ENCODE measurements at places on chromosomes 3 and 15.
A peak's percentile ranks its signal among the peaks of the same experiment; 100 is the strongest.

- no peak for DNase-seq
Observed at GRCh38 chr3:177647341-177647740, 450.1 kb upstream of the TBL1XR1 start.

GRCh38 chr15:68924866-68925560 lies 5.3 kb upstream of the SPESP1 start:
- DNase-seq, result peak; percentile 76

DNA sequence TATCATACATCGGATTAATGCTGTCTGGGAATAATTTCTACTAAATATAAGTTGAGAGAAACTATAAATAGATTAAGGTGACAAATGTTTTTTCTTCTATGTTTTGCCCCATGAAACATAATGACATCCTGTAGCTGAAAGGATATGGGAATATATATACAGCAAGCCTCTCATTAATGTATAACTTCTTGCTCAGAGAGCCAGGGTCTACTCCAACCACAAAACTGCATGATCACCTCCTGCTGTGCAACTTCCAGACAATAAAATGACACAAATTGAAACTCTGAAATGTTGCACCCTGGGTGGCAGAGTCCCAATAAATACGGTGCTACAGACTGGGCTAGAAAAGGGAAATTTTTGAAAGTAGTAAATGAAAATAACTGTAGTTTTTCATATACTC lies 571.9 kb upstream of the CBLB start:
- DNase-seq, result no peak

DNA sequence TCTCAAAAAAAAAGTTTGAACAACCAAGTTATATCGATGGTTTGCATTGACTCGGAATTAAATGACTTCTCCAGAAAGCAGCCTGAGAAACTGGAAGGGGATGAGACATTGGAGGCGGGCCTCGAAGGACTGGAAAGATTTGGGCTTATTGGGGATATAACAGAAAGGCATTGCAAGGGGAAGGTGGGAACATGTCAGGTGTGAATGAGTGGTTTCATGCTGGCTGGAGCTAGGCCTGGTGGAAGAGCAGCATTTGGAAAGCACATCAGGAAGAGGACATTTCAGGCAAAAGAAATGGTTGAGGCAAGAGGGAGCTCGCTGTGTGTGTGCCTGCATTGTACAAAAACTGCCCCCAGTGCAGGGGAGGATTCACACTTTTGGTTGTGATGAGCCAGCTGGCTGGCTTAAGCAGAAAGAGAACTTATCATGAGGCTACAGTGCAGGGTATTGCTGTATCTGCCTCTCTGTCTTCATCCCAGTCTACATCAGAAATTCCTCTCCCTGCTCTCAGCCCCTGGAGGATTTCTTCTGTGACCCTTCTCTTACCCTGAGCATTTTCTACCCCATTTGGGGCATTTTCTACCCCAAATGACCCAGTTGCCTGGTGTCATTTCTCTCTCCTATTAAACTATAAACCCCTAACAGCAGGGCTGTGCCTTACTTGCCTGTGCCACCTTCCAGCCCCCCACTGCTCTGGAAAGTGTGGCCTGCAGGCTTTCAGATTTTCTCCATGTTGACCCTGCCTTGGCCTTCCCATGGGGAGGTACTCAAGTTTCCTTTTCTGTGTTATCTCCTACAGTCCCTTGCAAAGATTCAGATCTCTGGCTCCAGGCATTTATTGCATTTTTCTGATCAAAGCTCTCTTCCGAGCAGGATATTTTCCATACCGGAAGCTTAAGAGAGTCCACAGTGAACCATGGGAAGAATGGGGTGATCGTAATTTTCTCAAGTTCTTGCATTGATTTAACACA lies 64.4 kb upstream of the FLNB start:
- no peak for DNase-seq

GRCh38 chr3:45090855-45091254 lies 55.3 kb downstream of the CDCP1 start:
- no peak for DNase-seq

GRCh38 chr15:31974855-31975829 lies 55.2 kb upstream of the CHRNA7 start:
- peak; percentile 30 for DNase-seq

- DNase-seq, result no peak
Observed at GRCh38 chr15:37792351-37792750, 142.1 kb upstream of the TMCO5A start.

Data from left colon (tissue), 2 donors.